HCEC 1CT (cell line): ENCODE measurements at places on chromosomes 11 and 22.

GRCh38 chr11:121323046-121323607, 30.6 kb downstream of the SC5D start:
- no peak for DNase-seq

DNA sequence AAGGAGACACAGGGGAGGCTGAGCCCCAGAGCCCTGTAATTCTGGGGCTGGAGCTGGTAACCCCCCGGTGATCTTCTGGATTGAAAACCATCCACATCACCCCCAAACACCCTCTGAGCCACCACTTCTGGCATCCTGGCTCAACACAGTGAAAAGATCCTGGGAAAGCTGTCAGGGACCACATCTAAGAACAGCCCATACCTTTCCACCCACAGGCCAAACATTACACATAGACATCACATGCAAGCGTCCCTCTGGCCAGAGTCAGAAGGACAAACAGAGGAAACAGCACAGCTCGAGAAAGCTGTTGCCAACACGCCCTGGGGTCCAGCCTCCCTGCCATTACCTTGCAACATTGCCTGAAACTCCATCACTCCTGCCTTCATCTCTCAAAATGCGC, 469.5 kb downstream of the SOX6 start:
- DNase-seq, result no peak

DNA sequence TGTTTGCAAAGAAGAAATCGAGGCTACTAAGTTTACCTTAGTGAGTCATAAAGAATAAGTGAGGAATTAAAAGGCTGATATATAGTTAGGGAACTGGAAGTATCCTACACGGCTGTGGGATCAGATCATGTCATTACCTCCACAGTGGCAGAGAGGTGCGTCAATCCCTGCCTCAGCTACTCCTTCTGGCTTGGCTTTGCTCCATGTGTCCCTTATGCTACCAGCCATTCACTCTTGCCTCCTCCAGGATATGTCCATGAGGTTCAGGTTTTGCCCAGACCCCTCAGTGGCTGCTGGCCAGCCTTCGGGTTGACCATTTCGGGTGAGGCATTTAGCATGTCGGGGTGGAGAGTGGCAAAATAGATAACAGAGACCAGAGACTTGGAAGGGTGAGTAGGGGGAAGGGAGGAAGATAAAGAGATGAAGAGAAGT, 153.4 kb downstream of the LDLRAD3 start:
- no peak for DNase-seq

- DNase-seq, result peak; percentile 5
Measured at GRCh38 chr11:16179676-16180075, 176.7 kb downstream of the SOX6 start.

GRCh38 chr22:28989035-28989464, 72.6 kb downstream of the C22orf31 start:
- DNase-seq, result no peak

GRCh38 chr11:115528225-115528624, 24.0 kb upstream of the CADM1 start:
- no peak for DNase-seq
